ENCODE measurements at places on chromosomes 7 and 10.

GRCh38 chr10:29203432-29203831 is 85.4 kb upstream of the LYZL1 start:
- no peak for DNase-seq

DNA sequence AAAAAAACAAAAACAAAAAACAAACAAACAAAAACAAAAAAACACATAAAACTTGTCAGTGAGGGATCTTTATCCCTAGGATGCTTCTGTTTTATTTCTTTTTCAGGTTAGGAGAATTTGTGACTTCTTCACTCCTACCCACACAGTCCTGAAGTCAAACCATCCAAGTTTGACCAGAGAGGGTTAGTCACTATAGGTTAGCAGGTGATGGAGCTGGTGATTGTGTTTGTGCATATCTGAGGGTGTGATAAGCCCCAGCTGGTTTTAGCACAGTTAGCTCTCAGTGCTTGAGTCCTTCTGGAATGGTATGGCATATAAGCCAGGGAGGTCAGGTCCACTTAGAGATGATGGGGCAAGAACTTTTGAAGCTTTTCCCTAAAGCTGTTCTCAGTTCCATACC is 11.8 kb upstream of the IKZF1 start:
- DNase-seq = no peak

DNA sequence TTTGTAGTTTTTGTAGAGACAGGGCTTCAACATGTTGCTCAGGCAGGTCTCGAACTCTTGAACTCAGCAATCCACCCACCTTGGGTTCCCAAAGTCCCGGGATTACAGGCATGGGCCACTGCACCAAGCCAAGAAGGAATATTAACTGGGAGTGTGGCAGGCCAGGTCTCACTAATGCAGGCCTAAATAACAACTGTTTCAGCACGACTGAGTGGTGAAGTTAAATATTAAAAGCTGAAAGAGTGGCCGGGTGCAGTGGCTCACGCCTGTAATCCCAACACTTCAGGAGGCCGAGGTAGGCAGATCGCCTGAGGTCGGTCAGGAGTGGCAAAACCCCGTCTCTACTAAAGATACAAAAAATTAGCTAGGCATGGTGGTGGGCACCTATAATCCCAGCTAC is 21.1 kb downstream of the CHUK start:
- no peak for DNase-seq

DNA sequence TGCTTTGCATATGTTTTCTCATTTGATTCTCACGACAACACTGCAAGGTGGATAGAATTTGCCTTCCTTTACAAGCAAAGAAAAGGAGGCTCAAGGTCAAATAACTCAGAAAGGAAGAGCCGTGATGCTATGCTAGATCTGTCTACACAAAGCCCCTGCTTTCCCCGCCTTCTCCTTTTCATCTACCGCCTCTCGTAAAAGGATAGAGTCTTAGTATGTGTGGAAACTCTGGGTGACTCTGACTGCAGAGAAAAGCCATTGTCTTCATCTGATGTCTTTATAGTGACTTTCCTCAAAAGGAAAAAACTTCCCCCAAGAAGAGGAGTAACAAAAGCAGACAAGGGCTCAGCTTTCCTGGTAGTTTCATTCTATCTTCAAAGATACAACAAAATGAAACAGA is 292.7 kb downstream of the ACTR3B start:
- DNase-seq = no peak

DNA sequence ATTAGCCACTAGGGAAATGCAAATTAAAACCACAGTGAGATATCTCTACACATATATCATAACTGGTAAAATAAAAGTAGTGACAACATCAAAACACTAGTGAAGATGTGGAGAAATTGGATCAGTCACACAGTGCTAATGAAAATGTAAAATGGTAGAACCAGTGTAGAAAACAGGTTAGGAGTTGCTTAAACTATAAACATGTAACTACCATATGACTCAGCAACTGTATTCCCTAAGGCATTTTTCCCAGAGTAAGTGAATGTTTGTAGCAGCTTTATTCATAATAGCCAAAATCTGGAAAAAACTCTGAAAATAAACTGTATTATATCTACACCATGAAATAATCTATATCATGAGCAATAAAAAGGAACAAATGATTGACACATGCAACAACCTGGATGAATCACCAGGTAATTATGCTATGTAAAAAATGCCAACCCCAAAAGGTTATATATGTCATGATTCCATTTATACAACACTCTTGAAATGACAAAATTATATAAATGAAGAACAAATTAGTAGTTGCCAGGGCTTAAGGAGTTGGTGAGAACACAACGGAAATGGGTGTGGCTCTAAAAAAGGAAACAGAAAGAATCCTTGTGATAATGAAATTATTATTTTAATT is 22.8 kb downstream of the SLC25A40 start:
- no peak for DNase-seq

GRCh38 chr10:72539137-72539536 is 86.7 kb downstream of the MICU1 start:
- DNase-seq = no peak

GRCh38 chr10:3861795-3862194 is 76.8 kb upstream of the KLF6 start:
- no peak for DNase-seq

- DNase-seq = no peak
These were observed 125.3 kb downstream of the ATXN7L1 start for GRCh38 chr7:105751054-105751453.

DNA sequence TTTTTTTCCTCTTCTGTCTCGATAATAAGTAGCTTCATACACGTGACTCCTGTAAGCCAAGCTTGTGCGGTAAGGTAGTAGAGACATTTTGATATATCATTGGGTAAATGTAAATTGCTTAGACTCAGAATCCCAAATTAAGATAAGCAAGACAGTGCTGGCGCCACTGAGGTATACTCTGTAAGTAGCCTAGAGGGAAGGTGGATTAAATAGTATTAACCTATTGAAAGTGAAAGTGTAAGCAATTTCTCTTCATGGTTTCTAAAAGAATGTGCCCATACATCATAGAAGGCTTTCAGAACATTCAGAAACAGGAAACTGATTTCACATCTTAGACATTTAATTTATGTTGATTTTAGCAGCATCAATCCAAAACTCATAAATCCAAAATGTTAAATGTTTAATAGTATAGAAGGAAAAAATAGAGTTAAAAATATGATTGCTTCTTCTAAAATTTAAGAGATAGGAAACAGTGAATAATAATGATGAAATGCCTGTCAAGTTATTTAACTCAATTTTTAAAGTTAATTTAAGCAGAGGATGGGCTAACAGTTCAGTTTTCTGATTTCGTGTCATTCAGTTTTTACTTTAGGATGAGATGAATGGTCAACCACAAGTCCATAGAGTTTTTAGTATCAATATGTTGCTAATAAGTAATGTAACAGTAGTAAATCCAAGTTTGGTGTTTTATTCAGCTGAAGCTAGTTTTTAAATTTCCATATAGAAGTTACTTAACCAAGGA is 36.8 kb downstream of the LRRC72 start:
- no peak for DNase-seq

- peak; percentile 17 for DNase-seq
These were observed 214.9 kb downstream of the KCNMA1 start for GRCh38 chr10:77422491-77423338.

- DNase-seq = no peak
These were observed 30.0 kb downstream of the DGKI start for GRCh38 chr7:137816696-137817320.

GRCh38 chr7:40717242-40717641 is 582.4 kb downstream of the SUGCT start:
- DNase-seq = no peak

DNA sequence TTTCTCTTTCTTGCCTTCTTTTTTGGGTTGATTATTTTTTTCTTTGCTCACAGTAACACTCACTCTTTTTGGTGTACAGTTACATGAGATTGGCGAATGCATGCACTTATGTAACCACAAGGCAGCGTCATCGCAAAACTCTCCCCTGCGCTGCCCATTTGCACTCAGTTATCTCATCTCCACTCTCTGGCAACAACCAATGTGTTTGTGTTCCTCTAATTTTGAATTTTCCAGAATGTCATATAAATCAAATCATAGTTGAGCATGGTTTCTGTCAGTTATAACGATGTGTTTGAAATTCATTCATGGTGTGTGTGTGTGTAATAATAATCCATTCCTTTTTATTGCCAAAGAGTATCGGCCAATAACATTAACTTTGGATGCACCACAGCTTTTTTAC is 23.0 kb upstream of the IGFBP3 start:
- no peak for DNase-seq

DNA sequence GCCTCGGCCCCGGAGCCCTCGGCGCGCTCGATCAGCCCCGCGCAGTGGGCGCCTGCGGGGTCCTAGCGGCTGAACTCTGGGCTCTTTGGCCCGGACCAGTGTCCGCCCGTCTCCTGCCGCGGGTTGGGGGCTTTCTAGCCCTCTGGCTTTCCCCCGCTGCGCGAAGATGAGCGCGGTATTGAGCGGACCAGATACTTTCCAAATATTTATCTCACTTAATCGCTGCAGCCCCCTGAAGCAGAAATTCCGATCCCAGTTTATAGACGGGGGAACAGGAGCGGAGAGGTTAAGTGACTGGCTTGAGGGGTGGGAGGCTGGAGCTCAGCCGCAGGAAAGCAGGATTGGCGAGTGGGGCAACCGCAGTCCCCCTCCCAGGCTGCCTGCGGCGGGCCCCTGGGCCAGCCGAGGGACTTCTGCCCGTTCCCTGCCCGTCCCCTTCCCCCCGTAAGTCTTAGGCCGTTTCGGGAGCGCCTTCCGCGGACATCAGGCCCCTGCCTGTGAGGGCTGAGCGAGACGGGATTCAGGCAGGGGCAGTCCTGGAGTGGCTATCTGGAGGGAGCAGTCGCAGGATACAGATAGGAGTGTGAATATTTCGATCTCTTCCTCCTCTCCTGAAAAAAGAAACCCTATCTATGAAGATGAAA is 565 bp downstream of the STRIP2 start:
- peak; percentile 86 for DNase-seq

DNA sequence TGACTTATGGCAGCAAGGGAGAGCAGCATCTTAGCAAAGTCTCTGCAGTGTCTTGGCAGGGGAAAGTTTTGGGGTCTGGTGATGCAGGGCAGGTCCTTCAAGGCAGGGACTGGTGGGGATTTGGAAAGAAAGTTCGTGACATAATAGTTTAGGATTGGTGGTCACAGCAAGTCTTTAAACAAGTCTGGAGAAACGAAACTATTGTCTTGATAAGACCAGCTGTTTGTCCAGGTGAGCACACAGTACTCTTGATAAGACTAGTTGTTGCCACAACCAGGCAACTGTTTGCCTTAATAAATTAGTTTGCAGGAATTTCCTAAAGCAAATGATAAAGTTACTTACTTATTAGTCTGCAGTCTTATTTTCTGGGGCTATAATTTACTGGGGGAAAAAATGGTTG is 136.1 kb downstream of the AKR1D1 start:
- no peak for DNase-seq

DNA sequence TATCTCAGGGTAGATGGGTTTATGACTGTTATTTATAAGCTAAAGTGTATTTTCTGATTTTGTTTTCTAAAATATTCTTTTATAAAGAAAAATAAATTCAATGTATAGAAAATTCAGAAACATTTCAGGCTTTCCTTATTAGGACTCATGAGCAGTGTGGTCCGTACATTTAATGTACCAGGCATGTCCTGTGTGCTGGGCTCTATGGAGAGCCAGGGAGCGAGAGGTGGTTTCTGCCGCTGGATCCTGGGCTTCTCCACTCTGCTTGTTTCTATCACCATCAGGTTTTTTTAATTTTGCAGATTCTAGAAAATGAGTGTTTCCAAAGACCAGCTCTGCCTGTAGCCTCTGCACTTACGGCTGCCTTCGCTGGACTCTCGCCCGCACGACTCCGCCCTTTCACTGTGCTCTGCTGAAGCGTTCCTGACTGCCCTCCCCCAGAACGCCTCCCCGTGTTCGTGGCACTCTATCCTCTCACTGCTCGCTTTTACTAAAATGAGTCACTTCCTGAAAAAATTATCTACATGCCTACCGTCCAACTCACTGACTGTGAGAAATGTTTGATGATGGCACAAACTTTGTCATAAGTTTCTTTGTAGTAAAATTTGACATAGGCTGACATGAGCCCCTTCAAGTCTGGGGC is 188.5 kb downstream of the ZMYND11 start:
- peak; percentile 94 for DNase-seq

- DNase-seq = no peak
These were observed 12.1 kb upstream of the LAMB1 start for GRCh38 chr7:108014747-108015682.

GRCh38 chr10:43024942-43025700 is 51.7 kb upstream of the RET start:
- DNase-seq = no peak

DNA sequence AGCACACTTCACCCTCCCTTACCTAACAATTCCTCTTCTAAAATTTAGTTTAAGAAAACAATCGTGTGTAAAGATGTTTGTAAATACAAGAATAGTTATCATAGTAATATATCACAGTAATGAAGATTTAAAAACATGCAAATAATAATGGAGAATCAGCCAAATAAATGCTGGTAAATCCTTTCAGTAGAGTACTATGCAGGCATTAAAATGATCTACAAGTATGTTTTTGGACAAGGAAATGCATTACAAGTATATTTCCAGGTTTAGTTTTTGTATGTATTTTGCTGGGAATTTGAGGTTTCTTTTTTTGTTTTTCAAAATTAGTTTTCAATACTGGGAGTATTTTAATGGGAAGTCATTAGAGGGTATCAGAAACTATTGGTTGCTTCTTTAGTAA is 22.7 kb downstream of the TPST1 start:
- no peak for DNase-seq

- DNase-seq = no peak
These were observed 190.7 kb upstream of the SH2B2 start for GRCh38 chr7:102096012-102096332.

DNA sequence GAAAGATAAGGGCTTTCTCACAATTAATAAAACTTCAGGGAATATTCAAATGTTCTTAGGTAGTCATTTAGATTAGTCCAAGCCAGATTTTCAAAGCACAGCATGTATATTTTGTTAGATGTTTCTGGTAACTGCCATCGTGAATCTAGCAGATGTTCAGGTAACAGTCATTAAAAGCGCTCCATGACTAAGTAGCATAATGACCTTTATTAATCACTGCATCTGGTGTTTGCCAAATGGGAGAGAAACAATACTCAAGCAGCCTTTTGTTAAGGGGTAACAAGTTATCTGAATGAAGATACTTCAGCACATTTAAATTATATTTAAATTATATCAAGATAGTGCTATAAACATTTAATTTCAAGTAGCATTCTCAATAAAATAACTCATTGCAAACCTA is 47.5 kb downstream of the USP6NL start:
- no peak for DNase-seq

GRCh38 chr7:120586571-120586970 is 271.4 kb downstream of the TSPAN12 start:
- DNase-seq = no peak

GRCh38 chr7:116859323-116859722 is 3.1 kb upstream of the CAPZA2 start:
- DNase-seq = no peak

All from posterior cingulate gyrus (tissue), 11 donors.